ENCODE measurements at places on chromosomes 5 and 9. TPM values are rescaled to one million over a fixed set of nuclear protein-coding genes. Genes with fewer than 3 reads are reported as not detected.

CD72 gene
- total RNA-seq, result not detected

MCIDAS gene
- not detected for total RNA-seq

IFNE gene
- total RNA-seq, result 5.5 TPM

NMUR2 gene
- not detected for total RNA-seq

SEC24A gene
- total RNA-seq, result 51.3 TPM

TNFAIP8 gene
- total RNA-seq, result 14.9 TPM

LRRC19 gene
- total RNA-seq, result not detected

ITK gene
- not detected for total RNA-seq

CHD1 gene
- total RNA-seq, result 93.6 TPM

TLR4 gene
- 139 TPM for total RNA-seq

TAF1L gene
- total RNA-seq, result under 0.01 TPM

MOB3B gene
- total RNA-seq, result under 0.01 TPM

OCLN gene
- 13.4 TPM for total RNA-seq

Measured in thoracic aorta endothelial cell (primary cell).